ENCODE measurements at places on chromosomes 3 and 15. TPM values are rescaled to one million over a fixed set of nuclear protein-coding genes. Genes with fewer than 3 reads are reported as not detected.

The THPO gene
- polyA plus RNA-seq: not detected

The SEMA3F gene
- polyA plus RNA-seq: not detected

The TRH gene
- not detected for polyA plus RNA-seq

GRCh38 chr15:62605282-62605681, 437.3 kb upstream of the TPM1 start:
- H3K36me3 ChIP-seq: no peaks in the 10 kb centered on the region
- H3K4me3 ChIP-seq: no peak overlapping the region
- H3K27ac ChIP-seq: no peak overlapping the region
- DNase-seq: no peak
- no peaks in the 10 kb centered on the region for H3K27me3 ChIP-seq

GRCh38 chr3:127550468-127551157, 39.9 kb downstream of the TPRA1 start:
- peaks cover 13% of the 10 kb centered on the region for H3K4me1 ChIP-seq
- no peaks in the 10 kb centered on the region for H3K36me3 ChIP-seq
- DNase-seq: no peak
- H3K4me3 ChIP-seq: no peak overlapping the region
- H3K27ac ChIP-seq: no peak overlapping the region

GRCh38 chr3:37739579-37740290, 121.9 kb upstream of the CTDSPL start:
- no peaks in the 10 kb centered on the region for H3K36me3 ChIP-seq
- no peaks in the 10 kb centered on the region for H3K27me3 ChIP-seq
- no peak overlapping the region for H3K4me3 ChIP-seq
- H3K27ac ChIP-seq: no peak overlapping the region

DNA sequence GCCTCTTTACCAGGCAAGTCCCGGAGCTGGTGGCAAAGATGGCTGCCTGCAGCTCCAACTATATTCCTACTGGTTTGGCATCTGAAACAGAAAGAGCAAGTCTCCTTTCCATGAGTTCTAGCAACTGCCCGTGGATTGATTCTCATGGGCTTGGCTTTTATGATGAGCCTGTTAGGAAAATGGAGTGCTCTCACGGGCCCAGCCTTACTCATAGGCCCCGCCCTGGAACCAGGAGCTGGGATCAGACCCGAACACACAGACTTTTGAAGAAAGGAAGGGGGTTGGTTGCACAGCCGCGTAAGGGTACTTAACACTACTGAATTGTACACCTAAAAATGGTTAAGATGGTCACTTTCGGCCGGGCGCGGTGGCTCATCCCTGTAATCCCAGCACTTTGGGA, 2.9 kb downstream of the NRROS start:
- H3K27me3 ChIP-seq: no peaks in the 10 kb centered on the region
- peak overlapping the region; percentile 85 for H3K27ac ChIP-seq
- peaks cover 60% of the 10 kb centered on the region for H3K4me1 ChIP-seq
- peak overlapping the region; percentile 42 for H3K4me3 ChIP-seq
- peak; percentile 55 for DNase-seq
